ENCODE measurements at places on chromosomes 7 and 10.
A peak's percentile ranks its signal among the peaks of the same experiment; 100 is the strongest.

GRCh38 chr7:156609010-156609877, 31.3 kb upstream of the RNF32 start:
- no peak for DNase-seq

DNA sequence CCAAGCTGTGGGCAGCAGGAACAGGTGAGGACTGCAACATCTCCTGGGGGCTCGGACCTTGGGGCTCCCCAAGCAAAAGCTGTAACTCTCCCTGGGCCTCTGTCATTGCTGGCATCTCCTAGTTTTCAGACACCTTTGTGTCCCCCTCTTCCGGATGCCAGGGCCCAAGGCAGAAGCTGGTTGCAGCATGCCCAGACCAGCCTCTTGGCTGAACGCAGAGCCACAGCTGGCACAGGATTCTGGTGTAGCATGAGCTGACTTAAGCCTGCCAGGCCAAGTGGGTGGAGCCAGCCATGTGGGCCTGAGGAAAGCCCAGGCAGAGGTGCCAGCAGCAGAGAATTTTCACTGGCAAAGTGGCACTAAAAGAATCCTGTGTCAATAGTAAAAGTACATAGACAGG, 43.5 kb downstream of the ZWINT start:
- DNase-seq, result no peak

DNA sequence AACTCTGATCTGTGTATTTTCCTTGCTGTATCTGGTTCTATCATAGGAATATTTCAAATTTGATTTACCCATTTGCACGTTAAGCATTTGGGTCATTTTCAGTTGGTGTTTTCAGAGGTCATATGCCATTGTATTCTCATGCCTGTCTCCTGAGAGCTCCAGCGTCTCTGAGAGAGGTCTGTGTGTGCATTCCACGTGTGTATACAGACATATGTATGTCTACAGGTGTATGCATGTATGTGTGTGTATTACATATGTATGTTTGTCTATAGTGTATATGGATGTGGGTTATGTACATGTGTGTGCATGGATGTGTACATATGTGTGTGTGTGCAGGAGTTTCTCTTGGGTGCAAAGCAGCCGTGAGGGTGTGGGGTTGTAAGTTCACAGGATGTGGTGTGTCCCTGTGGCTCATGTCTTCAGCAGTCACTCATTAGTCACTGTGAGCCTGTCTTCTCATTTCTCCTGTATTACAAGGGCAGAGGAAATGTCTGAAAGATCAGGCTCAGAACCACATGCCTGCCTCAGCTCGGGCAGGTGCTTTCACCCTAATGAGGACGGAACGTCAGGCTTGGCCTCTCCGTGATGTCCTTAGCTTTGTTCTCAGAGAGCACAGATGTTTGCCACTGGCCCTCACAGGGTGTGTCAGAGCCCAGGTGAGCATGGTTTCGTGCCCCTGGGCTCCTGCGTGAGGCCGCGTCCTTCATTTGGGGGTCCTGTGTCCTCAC, 101.6 kb downstream of the NKX6-2 start:
- DNase-seq, result no peak

- DNase-seq, result no peak
These were observed 254.4 kb downstream of the ANKRD7 start for GRCh38 chr7:118478931-118479330.

GRCh38 chr10:78838141-78838657, 230.6 kb upstream of the ZMIZ1 start:
- DNase-seq, result no peak

- no peak for DNase-seq
These were observed 259.6 kb downstream of the RPS24 start for GRCh38 chr10:78292982-78293865.

DNA sequence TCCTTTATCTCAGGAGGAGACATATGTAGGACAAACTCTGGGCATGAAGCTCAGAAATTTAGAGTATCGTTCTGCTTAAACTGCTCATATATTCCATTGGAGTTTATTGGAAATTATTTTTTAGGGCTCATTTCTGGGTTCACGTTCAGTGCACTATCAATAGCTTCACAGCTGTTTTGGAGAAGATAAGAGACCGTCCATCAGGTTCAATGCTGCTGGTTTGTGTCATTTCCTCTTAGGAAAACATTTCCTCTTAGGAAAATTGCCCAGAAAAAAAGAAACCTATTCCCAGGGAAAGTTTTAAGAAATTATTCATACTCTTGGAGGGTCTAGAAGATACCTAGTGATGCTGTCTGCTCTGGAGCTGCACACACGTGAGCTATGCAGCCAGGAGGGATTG, 691.7 kb downstream of the GRID1 start:
- no peak for DNase-seq

GRCh38 chr10:130193493-130194193, 57.5 kb downstream of the GLRX3 start:
- DNase-seq, result no peak

GRCh38 chr10:110556296-110556695, 11.2 kb upstream of the SMC3 start:
- DNase-seq, result no peak

DNA sequence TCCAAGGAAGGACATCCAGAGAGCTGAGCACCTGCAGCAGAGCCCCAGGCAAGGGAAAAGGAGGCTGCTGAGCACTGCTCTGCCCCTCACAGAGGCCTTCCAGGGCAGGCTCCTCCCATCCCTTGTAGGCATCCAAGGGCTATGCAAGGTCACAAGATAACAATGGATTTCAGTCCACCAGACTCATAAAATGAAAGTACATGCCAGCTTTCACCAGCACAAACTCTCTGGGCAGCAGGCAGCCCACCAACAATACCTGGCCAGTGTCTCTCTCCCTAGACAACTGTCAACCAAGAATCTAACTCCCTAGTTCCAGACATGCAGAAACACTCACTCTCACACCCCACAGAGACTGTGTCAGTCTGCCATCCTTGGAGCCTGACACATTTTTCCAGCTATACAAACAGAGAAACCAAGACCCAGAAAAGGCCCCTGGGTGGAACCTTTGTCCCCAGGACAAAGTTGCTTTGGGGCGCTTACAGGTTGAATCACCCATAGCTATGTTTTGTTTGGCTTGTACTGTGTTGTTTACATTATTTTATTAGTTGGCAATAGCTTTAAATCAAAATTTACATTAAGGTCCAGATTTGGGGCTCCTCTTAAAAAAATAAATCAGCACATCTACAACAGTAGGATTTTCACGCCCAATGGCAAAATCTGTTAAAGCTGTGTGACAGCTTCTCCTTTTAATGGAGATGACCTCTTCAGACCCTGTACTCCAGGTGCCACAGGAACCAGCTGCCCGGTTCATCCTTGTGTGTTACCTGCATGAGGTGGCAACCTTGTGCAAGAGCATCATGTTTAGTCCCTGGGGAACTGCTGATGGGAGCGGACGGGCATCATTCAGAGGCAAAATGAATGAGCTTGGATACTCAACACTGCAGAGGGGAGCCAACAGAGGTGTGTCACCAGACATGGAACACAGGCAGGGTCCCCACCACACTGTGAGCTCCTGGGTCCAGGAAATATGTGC, 5.2 kb downstream of the GRID1 start:
- no peak for DNase-seq

DNA sequence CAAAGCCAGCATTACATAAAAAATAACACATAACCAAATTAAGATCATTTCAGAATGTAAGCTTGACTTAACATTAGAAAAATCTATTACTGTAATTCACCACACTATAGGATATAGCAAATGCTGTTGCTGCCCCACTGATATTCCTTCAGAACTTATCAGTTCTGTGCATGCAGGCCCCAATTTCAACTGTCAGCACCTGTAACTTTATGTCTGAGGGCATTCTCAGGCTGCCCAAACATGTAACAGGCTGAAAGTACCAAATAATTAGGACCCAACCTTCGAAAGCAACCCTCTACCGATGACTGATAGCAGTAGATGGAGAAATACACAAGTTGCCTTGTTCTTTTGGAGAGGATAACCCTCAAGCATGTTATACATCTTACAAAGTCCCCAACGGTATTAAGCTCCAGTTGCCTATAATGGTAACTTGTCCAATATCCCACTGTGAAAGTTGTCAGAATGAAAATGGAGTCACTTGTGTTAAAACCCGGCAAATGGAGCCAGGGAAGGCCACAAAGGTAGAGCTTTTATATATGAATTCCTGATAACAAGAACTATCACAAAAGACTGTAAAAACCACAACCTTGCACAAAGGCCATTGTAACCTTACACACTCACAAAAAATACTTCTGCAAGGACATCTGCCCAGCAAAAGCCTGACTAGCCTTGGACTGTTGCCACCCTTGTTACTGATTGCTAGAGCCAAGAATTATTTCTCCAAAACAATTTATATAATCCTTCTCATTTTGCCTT, 66.9 kb upstream of the ZNF746 start:
- DNase-seq, result no peak

GRCh38 chr7:24057243-24057642, 226.7 kb upstream of the NPY start:
- DNase-seq, result no peak

DNA sequence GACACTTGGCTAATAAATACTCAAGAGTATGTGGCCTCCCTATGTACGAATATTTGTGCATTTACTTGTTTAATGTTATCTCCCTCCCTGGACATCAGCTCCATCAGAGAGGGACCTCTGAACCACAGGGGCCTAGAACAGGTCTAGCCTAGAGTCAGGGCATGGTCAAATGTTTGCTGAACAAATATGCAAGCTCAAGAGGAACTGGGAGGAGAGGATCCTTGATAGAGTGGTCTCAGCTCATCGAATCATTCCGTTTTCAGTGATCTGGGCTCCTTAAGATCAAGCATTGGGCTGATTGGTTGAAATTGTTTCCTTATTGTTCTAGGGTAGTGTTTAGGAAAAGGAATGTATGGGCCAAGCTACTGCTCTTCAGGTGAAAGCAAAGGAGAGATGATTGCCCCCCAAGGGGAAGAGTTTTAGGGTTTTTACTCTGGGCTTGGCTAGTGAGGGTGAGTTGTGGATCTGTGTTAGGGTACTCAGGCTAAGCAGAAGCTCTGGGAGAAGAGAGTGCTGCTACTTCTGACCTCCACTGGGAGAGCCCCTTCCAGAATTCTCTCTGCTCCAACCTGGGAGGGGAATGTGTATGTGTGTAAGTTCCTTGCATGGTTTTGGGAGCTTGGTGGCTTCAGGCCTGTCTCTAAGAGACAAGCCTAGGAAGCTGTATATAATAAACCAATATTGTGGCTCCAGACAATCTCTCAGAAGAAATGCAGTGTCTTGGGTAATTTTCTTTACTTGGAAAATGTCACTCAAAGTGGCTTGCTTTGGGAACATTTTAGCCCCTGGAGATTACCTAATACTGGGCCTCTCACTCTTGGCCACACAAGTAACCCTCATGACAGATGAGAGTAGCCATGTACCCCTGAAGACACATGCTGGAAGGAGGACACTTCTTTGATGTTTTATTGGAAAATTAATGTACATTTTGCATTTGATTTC, 110.0 kb downstream of the EMX2 start:
- no peak for DNase-seq

DNA sequence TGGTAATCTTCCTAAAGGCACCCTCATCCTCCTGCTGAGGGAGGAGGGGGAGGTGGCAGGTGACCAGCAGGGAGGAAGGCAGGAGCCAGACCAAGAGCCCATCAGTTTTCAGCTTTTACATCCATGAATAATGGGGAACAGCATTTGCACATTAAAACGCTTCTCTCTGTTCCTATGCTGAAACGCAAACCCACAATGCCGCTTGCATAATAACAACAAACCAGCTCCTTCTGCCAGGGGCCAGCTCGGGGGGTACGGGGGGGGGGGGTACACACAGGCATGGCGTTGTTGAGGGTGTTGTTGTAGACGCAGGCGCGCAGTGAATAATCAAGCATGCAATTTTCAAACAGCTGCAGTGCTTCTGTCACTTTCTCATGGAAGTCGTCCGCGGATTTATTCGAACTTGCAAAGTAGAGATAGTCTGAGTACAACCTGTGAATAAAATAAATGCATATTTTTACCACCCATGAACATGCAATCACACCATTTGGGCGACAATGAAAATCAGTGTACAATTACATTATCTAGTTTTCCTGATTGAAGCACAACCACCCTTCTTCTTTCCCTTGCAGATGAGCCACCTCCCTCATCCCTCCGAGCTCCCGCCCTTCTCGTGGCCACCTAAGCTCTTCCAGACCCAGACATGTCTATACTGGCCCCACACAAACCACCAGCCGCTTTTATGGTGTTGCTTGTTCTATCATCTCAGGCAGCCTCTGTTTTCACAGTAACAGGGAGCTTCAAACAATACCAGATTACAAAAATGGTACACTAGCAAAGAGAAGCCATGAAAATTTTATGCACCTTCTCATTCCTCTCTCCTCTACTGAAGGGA, 72.2 kb downstream of the CHST15 start:
- no peak for DNase-seq

GRCh38 chr10:91711885-91712680, 79.2 kb upstream of the PPP1R3C start:
- no peak for DNase-seq

- no peak for DNase-seq
These were observed 131.1 kb upstream of the TMEM106B start for GRCh38 chr7:12080006-12080405.

- DNase-seq, result peak; percentile 56
These were observed 60.6 kb upstream of the ANTXRL start for GRCh38 chr10:46226232-46226631.

GRCh38 chr7:1021366-1021765, 23.0 kb upstream of the GPR146 start:
- no peak for DNase-seq

- no peak for DNase-seq
These were observed 13.5 kb upstream of the CACUL1 start for GRCh38 chr10:118768041-118768919.

DNA sequence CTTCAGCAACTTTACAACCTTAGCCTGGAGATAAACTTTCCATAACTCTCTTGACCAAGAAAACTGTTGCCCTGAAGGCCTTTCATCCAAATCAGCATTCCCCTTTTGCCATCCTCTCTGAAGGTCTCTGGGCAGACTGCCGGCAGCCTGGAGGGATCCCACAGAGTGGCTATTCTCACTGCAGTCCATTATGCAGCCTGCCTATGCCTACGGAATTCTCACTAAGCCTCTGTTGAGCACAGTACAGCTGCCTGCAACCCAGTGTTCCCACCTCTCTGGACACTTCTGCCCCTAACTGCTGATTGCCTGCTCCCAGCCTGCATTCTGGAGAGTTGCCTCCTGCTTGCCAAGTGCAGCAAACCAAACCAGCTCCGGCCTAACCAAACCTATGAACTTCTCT, 548.9 kb upstream of the STEAP1 start:
- DNase-seq, result no peak
